Uterus (tissue), 4 donors: ENCODE measurements at places on chromosomes 4 and X.

DNA sequence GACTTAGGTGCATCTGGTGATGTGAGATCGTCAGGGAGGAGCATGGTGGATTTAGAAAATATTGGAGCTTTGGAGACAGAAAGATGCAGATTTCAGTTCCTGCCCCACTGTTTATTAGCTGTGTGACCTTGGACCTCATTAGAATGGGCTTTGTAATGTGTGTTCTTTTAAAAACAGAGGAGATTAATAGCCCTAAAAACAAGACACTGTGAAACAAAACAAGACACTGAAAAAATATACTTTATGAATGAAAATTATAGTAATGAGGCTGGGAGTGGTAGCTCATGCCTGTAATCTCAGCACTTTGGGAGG, 79.5 kb downstream of the EVC start:
- no peak overlapping the region for H3K27ac ChIP-seq
- DNase-seq = no peak
- H3K36me3 ChIP-seq = no peaks in the 10 kb centered on the region
- no peak overlapping the region for H3K4me3 ChIP-seq

- H3K27me3 ChIP-seq = no peaks in the 10 kb centered on the region
- no peak overlapping the region for H3K4me3 ChIP-seq
- no peak for DNase-seq
- no peak overlapping the region for H3K27ac ChIP-seq
- H3K36me3 ChIP-seq = no peaks in the 10 kb centered on the region
Measured at GRCh38 chr4:21735866-21736265, 212.7 kb downstream of the KCNIP4 start.

DNA sequence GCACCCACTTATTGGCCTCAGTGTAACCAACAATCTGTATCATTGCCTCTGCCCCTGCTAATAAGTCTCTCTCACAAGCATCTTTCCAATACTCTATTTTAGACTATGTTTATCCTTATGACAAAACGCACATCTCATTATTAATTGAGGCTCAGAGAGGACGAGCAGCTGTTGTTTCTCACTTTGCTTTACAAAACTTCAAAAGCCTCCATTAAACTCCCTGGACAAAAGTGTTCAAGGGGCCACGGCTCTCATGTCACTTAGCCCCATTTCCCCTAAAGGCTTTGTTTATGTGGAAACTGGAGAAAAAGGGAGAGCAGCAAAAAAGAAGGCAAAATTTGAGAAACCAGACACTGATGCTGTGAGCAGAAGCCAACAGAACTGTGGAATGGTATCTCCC, 180.0 kb upstream of the LNX1 start:
- no peak overlapping the region for H3K27ac ChIP-seq
- H3K27me3 ChIP-seq = no peaks in the 10 kb centered on the region
- H3K36me3 ChIP-seq = no peaks in the 10 kb centered on the region
- DNase-seq = no peak
- H3K4me3 ChIP-seq = no peak overlapping the region
- H3K4me1 ChIP-seq = no peaks in the 10 kb centered on the region

DNA sequence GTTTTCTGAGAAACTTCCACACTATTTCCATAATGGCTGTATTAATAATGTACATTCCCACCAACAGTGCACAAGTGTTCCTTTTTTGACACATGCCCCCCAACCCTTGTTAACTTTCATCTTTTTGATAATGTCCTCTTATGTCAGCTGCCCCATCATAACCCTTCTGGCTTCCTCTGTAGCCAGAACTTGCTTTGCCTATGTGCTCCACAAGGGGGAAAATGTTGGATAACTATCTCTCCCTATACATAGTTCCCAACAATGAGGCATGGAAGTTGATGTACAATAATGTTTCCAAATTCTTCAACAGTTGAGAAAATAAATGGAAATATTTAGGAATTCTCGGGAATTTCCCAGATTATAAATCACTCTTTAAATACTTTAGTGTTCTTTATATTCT, 142.9 kb downstream of the ASB9 start:
- H3K27me3 ChIP-seq = no peaks in the 10 kb centered on the region
- no peak overlapping the region for H3K27ac ChIP-seq
- no peak overlapping the region for H3K4me3 ChIP-seq
- H3K4me1 ChIP-seq = no peaks in the 10 kb centered on the region
- no peaks in the 10 kb centered on the region for H3K36me3 ChIP-seq

- no peaks in the 10 kb centered on the region for H3K27me3 ChIP-seq
- H3K27ac ChIP-seq = peak overlapping the region; percentile 29
- no peak overlapping the region for H3K4me3 ChIP-seq
- H3K4me1 ChIP-seq = no peaks in the 10 kb centered on the region
- no peak for DNase-seq
Measured at GRCh38 chrX:115058276-115058675, 40.9 kb upstream of the IL13RA2 start.

DNA sequence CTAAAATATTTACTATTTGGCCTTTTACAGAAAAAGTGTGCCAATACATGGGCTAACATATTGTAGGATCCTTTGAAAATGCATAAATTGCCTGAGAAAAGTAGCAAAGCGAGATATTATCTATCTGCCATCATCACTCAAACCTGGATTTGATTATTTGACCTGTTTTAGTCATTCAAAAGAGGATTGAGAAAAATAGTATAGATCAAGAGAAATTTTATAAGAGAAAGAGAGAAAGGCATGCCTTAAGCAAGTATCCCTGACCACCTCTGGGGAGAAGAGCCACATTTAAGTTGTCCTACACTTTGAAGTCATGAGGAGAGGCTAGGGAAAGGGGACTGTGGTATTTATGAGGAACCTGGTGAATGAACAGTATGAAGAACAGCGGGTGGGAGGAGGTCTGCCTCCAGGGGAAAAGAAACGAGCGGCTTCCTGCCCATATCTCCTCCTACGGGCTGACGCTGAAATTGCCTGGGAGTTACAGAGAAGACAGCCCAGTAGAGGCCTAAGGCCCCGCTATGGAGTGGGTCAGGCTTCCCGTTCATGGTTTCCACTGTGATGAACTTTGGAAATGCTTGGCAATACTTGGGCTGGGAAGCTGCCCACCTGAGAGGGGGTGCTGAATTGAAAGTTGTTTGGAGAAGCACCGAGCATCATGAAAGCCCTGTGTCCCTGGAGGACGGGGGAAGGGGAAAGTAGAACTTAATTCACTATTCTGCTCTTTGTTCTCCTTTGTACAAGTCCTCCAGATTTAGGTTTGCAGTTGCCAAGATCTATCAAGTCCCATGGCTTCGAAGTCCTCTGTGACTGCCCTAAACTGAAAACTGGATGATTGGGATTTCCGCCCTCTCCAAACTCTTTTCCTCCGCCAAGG, 106.9 kb upstream of the ACSL4 start:
- DNase-seq = no peak
- peak overlapping the region; percentile 42 for H3K27ac ChIP-seq
- H3K27me3 ChIP-seq = peaks cover 5% of the 10 kb centered on the region
- no peak overlapping the region for H3K4me3 ChIP-seq
- no peaks in the 10 kb centered on the region for H3K36me3 ChIP-seq

GRCh38 chrX:74506317-74507115, 85.2 kb downstream of the SLC16A2 start:
- H3K36me3 ChIP-seq = no peaks in the 10 kb centered on the region
- no peak for DNase-seq

DNA sequence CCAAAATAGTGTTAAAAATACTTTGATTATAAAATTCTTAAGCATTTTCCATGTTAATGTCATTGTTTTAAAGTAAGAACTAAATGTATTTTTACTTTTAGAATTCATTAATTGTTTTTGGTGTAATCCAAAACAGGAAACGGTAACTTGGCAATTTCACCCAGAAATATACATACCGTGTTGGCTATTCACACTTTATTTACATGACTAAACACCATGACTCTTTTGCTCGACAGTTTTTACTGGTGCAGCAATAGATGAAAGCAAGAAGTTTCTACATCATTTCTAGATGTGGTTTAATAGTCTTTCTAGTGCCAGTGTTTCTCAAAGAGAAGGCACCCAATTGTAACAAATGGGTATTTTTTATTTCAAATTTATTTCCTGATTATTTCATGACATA, 25.6 kb upstream of the MAGEA1 start:
- no peak overlapping the region for H3K4me3 ChIP-seq
- H3K4me1 ChIP-seq = no peaks in the 10 kb centered on the region
- no peak overlapping the region for H3K27ac ChIP-seq
- H3K36me3 ChIP-seq = no peaks in the 10 kb centered on the region
- H3K27me3 ChIP-seq = no peaks in the 10 kb centered on the region

DNA sequence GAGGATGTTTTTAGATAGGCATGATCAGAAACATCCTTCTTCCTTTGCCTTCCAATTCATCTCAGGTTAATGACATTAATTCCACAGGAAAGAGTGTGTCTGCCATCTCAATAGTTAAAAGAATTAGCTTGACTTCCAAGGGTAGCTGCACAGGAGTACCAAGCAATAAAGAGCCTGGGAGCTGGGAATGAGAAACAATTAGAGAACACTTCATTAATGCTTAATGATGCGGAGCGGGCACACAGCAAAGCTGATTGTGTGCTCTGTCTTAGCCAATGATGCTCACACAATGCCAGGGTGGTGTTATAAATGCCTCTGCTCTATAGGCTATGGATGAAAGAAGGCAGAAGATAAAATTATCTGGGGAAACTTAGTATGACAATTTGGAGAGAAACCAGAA, 1052.5 kb upstream of the LCORL start:
- H3K27me3 ChIP-seq = no peaks in the 10 kb centered on the region
- no peak overlapping the region for H3K27ac ChIP-seq
- no peaks in the 10 kb centered on the region for H3K36me3 ChIP-seq
- no peak overlapping the region for H3K4me3 ChIP-seq
- no peak for DNase-seq

DNA sequence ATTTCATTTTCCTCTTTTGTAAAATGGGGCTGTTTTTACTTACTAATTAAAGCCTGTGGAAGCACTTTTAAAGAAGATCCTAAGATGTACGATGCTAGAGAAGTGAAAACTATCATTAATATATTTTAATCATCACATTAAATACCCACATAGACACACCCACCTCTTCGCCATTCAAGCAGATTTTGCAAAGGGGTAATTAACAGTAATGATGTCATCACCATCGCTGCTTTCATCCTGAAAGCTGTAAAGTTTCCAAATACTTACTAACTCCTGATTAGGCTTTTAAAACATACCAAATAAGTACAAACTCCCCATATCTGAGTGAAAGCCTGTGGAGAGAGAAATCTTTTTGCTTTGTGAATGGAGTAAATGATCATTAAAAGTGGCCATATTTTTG, 17.6 kb upstream of the NYX start:
- H3K27me3 ChIP-seq = no peaks in the 10 kb centered on the region
- no peaks in the 10 kb centered on the region for H3K4me1 ChIP-seq
- no peak overlapping the region for H3K4me3 ChIP-seq
- H3K36me3 ChIP-seq = no peaks in the 10 kb centered on the region
- no peak overlapping the region for H3K27ac ChIP-seq

- no peaks in the 10 kb centered on the region for H3K27me3 ChIP-seq
- no peaks in the 10 kb centered on the region for H3K4me1 ChIP-seq
- no peak overlapping the region for H3K4me3 ChIP-seq
- H3K36me3 ChIP-seq = no peaks in the 10 kb centered on the region
- DNase-seq = no peak
Measured at GRCh38 chr4:76706581-76706980, 191.4 kb downstream of the SOWAHB start.

- no peaks in the 10 kb centered on the region for H3K36me3 ChIP-seq
- H3K4me1 ChIP-seq = no peaks in the 10 kb centered on the region
- DNase-seq = no peak
- no peak overlapping the region for H3K4me3 ChIP-seq
- no peaks in the 10 kb centered on the region for H3K27me3 ChIP-seq
Measured at GRCh38 chr4:98741952-98742351, 83.5 kb upstream of the TSPAN5 start.

DNA sequence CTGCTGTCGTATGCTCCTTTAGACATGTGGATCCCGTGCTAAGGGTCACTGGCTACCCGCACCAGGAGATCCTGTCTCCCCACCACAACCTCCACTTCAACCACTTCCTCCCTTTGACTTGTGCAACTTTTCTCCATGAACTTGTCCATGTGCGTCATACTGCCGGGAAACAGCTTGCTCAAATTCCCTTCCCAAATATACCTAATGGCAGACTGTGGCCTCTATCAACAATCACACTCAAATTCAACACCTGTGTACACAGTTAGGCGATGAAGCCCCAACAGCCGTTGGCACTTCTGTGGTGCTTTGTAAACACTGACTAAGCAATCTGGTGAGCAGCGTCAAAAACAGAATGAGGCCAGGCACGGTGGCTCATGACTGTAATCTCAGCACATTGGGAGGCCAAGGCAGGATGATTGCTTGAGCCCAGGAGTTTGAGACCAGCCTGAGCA, 49.5 kb downstream of the CD99L2 start:
- H3K36me3 ChIP-seq = no peaks in the 10 kb centered on the region
- no peaks in the 10 kb centered on the region for H3K4me1 ChIP-seq
- no peaks in the 10 kb centered on the region for H3K27me3 ChIP-seq
- no peak overlapping the region for H3K4me3 ChIP-seq

DNA sequence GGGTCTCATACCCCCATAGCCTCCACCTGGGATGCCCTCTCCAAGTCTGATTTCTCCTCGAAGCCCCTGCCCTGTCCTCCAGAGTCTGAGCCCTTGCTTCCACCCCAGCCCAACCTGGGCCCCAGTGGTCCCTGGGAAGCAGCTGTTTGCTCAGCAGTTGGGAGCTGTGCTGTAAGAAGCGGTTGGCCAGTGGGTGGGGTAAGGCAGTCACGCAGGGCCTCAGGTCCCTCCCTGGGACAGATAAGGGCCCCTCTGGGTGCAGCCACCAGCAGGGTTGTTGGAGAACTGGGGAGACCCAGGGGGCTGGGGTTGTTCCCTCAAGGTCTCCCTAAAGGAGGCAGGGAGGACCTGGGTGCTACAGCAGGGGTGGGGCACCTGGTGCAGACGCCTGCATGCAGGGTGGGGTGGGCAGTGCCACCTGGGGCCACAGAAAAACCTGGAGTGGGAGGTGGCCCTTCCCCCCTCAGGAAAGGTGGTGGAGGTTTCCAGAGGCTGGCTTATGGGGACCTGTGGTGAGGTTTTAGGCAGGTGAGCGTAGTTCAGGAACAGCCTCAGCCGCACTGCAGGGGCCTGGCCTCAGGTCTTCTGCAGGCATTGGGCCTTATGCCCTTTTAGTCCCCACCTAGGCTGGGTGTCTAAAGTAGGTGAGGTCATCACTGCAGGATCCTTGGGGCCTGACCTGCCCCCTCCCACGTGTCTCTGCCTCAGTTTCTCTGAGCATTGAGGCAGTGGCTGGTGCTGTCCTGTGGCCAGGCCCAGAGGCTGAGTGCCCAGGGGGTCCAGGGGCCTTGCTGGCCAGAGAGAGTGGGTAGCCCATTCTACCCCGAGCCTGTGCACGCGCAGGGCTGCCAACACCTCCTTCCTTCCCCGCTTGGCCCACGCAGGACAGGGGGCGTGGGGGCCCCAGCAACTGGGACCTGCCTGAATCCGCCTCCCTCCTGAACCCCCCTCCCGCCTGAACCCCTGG, 3.1 kb upstream of the SLC26A1 start:
- DNase-seq = no peak
- peaks cover 11% of the 10 kb centered on the region for H3K27me3 ChIP-seq
- H3K27ac ChIP-seq = no peak overlapping the region
- H3K36me3 ChIP-seq = no peaks in the 10 kb centered on the region

DNA sequence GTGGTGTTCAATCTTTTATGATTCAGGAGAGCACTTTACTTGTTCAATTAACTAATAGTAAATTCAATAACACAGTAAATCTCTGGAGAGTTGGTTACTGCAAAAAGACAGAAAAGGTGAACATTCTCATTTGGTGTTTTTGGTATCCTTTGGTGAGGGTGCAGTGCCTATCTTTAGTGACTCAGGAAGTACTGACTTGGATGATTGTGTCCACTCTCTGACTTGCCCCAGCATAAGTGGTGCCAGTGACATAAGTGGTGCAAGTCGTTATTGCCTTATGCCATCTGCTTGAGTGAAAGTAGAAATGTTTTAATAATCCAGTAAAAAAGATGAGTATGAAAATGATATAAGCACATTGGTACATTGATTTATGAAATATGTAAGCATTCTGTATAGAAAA, 27.0 kb downstream of the GUCY1B1 start:
- H3K27ac ChIP-seq = no peak overlapping the region
- H3K27me3 ChIP-seq = no peaks in the 10 kb centered on the region
- no peaks in the 10 kb centered on the region for H3K36me3 ChIP-seq
- no peak for DNase-seq
- no peaks in the 10 kb centered on the region for H3K4me1 ChIP-seq
